NCI-H2227 treated with DMSO at 0.1 percent for 48 hours (cell line): ENCODE measurements at places on chromosomes 11 and 22.

- no peak for DNase-seq
Measured at GRCh38 chr11:93143186-93143585, 54.6 kb downstream of the SLC36A4 start.

DNA sequence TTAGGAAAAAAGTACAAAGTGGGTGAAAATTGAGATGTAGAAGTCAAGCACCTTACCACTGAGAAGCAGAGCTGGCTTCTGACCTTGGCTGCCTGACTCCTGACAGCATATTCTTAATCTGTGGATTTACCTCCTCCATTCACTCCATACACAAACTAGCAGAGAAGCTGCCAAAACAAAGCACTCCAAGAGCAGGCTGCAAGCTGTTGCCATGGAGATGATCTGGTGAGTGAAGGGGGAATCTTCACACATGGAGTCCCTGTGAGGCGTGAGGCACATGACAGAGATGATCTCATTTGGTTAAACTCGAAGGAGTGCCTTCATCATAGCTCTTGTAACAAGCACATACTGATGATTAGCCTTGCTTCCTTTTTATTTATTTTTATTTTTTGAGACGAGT lies 16.1 kb downstream of the COMMD9 start:
- DNase-seq: peak; percentile 34

DNA sequence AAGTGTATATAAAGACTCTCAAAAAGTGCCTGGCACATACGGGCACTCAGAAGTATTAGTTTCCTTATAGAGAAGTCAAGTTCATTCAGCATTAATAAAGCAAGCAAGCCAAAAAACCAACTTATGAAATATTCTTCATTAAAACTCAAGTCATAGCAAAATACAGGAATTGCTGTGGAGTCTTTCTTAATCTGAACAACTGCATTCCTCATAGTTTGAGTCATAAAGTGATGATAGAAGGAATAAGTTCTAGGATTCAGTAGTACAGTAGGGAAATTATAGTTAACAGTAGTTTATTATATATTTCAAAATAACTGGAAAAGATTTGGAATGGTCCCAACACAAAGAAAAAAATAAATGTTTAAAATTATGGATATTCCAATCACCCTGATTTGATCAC lies 200.3 kb downstream of the C11orf91 start:
- no peak for DNase-seq

DNA sequence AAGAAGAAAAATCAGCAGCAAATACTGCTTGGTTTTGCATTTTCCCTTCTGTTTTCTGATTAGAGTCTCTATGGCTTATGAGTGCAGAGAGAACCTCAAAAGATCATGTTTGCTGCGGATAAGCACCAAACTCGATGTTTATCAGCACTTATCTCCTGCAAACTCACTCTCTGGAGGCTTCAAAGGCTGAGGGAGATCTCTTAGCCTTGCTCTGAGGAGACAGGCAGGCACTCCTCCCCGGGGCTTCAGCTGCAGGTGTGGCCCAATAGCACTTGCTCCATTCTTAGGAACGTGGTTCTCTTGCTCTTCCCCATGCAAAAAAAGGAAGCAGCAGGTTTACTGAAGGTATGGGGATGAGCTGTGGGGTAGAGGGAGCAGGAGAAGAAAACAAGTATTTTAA lies 45.1 kb downstream of the FLI1 start:
- DNase-seq: no peak

- DNase-seq: no peak
Measured at GRCh38 chr22:39250838-39251237, 6.1 kb upstream of the PDGFB start.
